Aorta (tissue), 5 donors: ENCODE measurements at places on chromosomes 11 and 22.
A peak's percentile ranks its signal among the peaks of the same experiment; 100 is the strongest.

DNA sequence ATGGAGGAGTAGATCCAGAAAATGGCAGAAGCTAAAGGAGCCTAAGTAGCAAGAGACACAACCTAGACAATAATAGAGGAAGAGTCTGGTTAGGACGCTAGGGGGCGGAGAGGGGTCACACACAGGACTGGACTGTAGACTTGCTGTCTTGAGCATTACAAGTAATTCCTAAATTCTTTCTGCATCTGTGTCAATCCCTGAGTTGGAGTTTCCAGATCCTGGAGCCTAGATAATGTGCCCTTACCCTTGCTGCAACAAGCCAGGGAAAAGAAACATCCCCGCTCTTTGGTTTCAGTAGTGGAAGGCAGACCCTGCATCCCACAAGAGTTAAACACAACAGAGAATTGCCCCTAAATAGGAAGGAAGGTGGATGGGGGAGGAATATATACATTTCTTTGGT, 14.9 kb upstream of the CCDC73 start:
- no peaks in the 10 kb centered on the region for H3K36me3 ChIP-seq
- H3K27me3 ChIP-seq = no peaks in the 10 kb centered on the region
- H3K4me1 ChIP-seq = no peaks in the 10 kb centered on the region

- H3K4me3 ChIP-seq = no peak overlapping the region
- H3K27ac ChIP-seq = no peak overlapping the region
- no peaks in the 10 kb centered on the region for H3K4me1 ChIP-seq
- no peak for DNase-seq
- H3K27me3 ChIP-seq = no peaks in the 10 kb centered on the region
These were observed 39.3 kb downstream of the CEP295 start for GRCh38 chr11:93700830-93701229.

DNA sequence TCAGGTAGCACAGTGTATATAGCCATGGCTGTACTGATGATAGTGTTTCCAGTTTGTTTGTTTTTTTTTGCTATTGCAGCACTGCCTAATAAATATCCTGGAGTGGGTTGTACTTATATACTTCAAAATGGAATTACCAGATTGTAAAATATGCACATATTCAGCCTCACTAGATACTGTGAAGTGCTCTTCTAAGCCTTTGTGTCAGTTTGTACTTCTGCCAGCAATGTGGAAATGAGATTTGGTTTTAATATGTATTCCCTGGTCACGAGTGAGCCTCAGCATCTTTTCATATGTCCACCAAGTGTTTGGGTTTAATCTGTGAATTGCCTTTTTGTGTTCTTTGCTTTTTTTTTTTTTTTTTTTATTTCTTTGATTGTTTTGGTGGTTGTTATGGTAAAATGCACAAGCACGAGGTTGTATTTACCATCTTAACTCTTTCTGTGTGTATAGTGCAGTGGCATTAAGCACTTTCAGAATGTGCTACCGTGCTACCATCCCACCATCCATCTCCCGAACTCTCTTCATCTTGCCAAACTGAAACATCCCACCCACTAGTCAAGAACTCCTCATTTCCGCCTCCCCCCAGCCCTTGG, 34.9 kb downstream of the ST3GAL4 start:
- DNase-seq = no peak
- H3K4me1 ChIP-seq = no peaks in the 10 kb centered on the region
- H3K36me3 ChIP-seq = no peaks in the 10 kb centered on the region
- no peak overlapping the region for H3K27ac ChIP-seq
- H3K27me3 ChIP-seq = no peaks in the 10 kb centered on the region

DNA sequence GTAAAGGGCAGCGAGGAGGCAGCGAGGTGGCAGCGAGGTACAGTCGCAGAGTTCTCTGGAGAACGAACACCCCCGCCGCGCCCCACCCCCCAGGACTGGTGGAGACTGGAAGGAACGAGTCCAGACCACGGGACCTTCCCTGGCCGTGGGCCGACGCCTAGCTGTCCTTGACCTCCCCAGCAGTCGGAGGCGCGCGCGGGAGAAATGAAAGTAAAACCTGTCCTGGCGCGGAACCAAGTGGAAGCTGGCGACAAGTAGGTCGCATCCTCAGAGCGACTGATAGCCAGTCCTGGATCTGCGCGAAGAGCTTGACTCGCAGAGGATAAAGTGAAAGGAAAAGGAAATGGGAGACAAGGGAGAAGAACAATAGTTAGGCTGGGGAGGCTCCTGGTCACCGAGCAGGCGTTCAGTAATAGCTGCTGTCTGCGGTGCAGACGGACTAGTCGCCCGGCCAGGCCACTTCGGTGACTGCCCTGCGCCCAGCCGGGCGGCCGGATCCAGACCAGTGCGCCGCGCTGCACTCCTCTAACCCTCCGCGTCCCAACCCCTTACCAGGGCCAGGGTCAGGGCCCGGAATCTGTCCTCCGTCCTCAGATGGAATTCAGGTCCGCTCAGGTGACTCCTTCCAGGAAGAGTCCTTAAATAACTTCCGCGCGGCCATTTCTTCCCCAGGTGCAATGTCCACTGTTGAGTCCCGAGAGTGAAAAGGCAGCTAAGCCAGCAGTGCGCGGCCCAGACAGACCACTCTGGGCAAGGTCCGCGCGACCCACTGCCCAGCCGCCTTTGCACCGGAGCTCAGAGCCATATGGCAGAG, 1.9 kb upstream of the ADM start:
- H3K27ac ChIP-seq = peak overlapping the region; percentile 8
- H3K36me3 ChIP-seq = no peaks in the 10 kb centered on the region
- no peaks in the 10 kb centered on the region for H3K4me1 ChIP-seq
- no peaks in the 10 kb centered on the region for H3K27me3 ChIP-seq
- peak overlapping the region; percentile 82 for H3K4me3 ChIP-seq

- no peaks in the 10 kb centered on the region for H3K27me3 ChIP-seq
- DNase-seq = peak; percentile 72
- no peaks in the 10 kb centered on the region for H3K36me3 ChIP-seq
- no peaks in the 10 kb centered on the region for H3K4me1 ChIP-seq
- H3K4me3 ChIP-seq = no peak overlapping the region
- H3K27ac ChIP-seq = no peak overlapping the region
These were observed 4.1 kb upstream of the SAC3D1 start for GRCh38 chr11:65036931-65037330.

- no peaks in the 10 kb centered on the region for H3K36me3 ChIP-seq
- no peak overlapping the region for H3K27ac ChIP-seq
- no peak for DNase-seq
- H3K4me1 ChIP-seq = peaks cover 2% of the 10 kb centered on the region
These were observed 102.9 kb downstream of the USP35 start for GRCh38 chr11:78291503-78292108.

GRCh38 chr11:19284881-19285280, 44.1 kb upstream of the E2F8 start:
- no peaks in the 10 kb centered on the region for H3K36me3 ChIP-seq
- DNase-seq = no peak
- H3K4me3 ChIP-seq = no peak overlapping the region

DNA sequence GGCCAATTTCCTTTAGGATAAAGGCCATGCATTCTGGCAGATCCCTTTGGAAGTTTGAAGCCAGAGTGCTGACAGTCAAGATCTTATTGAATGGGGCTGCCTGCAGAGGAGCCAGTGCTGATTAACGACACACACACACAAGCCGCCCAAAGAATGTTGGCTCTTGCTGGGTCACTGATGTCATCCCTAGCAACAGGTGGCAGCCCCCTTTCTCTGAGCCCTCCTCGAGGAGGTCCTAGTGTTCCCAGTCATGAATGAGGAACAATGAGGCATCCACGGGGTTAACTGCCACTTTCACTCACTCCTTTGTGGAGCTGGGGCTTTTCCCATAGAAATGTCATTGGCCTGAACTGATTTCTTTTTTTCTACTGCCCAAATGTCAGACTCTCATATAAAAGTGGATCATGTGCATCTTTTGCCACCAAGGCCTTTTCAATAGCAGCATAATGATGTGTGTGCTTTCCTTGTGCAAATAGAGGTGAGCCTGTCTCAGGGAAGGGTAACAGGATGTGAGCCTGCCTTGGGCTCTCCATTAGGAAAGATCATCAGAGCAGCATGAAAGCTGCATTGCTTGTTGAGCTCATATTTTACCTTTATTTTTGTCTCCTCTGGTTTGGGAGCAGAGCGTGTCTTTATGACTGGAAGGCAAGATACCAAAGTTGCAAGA, 301.8 kb upstream of the MTNR1B start:
- DNase-seq = no peak
- H3K27ac ChIP-seq = no peak overlapping the region
- no peaks in the 10 kb centered on the region for H3K36me3 ChIP-seq
- no peaks in the 10 kb centered on the region for H3K27me3 ChIP-seq
- no peak overlapping the region for H3K4me3 ChIP-seq

GRCh38 chr22:22745225-22746060, 101.0 kb downstream of the GGTLC2 start:
- no peaks in the 10 kb centered on the region for H3K36me3 ChIP-seq
- H3K27ac ChIP-seq = no peak overlapping the region
- H3K4me3 ChIP-seq = no peak overlapping the region
- no peaks in the 10 kb centered on the region for H3K27me3 ChIP-seq
- no peaks in the 10 kb centered on the region for H3K4me1 ChIP-seq
